Islet precursor cell (in vitro differentiated cells): ENCODE measurements at places on chromosomes 13 and 19.

GRCh38 chr13:75494491-75494890 lies 12.5 kb upstream of the TBC1D4 start:
- DNase-seq: no peak

DNA sequence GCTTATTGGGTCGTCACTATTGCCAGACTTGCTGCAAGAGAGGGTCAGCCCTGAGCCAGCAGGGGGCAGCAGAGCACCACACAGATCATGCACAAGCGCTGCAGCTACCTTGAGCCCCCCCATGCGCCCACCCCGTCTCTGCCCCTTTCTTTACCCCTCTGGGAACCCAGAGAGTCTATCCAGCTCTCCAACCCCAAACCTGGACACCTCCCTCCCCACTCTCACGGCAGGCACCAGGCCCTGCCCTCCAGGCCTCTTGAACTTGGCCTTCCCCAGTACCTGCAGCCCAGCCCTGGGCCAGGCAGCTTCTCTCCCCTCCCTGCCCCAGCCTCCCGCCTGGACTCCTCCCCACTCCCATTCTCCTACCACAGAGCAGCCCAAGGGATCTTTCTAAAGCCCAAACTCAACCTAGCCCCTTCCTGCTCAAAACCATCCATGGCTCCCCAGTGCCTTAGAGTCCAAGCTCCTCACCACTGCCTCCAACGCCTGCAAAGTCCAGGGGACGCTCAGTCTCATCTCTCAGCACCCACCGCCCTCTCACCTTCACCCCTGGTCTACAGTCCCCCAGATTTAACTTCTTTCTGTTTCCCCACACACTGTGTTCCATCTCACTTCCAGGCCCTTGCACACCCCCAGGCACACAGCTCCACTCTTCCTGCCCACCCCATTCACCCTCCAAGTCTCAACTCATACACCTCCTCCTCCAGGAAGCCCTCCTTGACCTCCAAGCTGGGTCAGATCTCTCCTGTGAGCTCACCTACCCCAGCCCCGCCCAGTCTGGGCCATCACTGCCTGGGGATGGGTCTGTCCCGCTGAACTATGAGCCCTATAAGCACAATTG lies 9.4 kb upstream of the CEACAM16 start:
- DNase-seq: peak; percentile 83

DNA sequence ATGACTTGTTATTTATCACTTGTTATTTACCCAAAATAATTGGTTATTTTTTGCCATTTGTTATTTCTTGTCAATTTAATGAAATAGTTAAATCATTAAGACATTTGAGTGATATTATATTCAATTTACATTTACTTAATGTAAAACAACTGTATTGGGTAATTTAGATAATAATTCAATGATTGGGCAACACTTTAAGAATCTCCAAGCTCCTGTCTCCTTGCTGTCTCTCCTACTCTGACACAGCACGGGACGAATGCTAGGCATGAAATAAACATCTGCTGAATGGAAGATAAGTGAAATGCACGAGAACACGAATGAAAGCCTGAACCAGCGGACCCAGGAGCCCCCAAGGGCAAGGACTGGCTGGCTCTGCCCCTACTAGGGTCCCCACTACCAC lies 5.7 kb upstream of the PPP6R1 start:
- no peak for DNase-seq

- no peak for DNase-seq
These were observed 72.2 kb downstream of the UFM1 start for GRCh38 chr13:38421590-38422560.

GRCh38 chr19:1471515-1472160 lies 7.4 kb downstream of the C19orf25 start:
- no peak for DNase-seq

DNA sequence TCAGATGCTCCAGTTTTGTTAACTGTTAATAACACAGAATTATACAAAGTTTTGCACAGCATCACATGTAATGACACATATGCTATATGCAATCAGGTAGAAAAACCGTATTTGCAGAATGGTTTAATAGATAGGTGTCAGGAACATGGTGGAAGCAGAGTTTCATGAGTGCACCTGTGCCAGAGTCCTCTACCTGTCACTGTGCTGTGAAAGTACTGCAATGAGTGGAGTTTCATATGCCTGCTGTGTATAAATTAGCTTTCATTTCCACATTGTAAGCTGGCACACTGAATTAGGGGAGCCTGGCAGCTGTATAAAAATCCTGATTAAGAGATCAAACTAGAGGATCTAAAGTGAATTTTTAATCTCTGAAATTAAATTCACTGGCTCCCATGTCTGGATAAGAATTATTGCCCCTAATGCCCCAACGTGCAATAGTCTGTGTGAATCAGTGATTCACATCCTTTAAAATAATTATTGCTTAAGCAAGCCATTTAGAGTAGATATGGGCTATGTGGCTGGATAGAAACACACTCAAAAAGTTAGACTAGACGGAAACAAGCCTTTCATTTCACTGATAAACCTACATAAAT lies 8.5 kb upstream of the EEF1AKMT1 start:
- no peak for DNase-seq

DNA sequence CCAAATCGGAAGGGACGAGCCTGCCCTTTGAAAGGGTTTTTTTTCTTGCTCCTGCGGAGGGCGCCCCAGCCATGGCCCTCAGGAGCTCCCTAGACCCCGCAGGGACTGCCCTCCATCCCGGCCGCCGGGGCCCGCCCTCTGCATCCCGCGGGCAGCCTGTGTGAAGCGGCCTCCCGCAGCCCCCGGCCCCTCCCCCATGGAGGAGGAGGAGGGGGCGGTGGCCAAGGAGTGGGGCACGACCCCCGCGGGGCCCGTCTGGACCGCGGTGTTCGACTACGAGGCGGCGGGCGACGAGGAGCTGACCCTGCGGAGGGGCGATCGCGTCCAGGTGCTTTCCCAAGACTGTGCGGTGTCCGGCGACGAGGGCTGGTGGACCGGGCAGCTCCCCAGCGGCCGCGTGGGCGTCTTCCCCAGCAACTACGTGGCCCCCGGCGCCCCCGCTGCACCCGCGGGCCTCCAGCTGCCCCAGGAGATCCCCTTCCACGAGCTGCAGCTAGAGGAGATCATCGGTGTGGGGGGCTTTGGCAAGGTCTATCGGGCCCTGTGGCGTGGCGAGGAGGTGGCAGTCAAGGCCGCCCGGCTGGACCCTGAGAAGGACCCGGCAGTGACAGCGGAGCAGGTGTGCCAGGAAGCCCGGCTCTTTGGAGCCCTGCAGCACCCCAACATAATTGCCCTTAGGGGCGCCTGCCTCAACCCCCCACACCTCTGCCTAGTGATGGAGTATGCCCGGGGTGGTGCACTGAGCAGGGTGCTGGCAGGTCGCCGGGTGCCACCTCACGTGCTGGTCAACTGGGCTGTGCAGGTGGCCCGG lies 815 bp downstream of the MAP3K10 start:
- peak; percentile 76 for DNase-seq

- DNase-seq: no peak
These were observed 23.8 kb upstream of the C13orf42 start for GRCh38 chr13:51134763-51135365.

DNA sequence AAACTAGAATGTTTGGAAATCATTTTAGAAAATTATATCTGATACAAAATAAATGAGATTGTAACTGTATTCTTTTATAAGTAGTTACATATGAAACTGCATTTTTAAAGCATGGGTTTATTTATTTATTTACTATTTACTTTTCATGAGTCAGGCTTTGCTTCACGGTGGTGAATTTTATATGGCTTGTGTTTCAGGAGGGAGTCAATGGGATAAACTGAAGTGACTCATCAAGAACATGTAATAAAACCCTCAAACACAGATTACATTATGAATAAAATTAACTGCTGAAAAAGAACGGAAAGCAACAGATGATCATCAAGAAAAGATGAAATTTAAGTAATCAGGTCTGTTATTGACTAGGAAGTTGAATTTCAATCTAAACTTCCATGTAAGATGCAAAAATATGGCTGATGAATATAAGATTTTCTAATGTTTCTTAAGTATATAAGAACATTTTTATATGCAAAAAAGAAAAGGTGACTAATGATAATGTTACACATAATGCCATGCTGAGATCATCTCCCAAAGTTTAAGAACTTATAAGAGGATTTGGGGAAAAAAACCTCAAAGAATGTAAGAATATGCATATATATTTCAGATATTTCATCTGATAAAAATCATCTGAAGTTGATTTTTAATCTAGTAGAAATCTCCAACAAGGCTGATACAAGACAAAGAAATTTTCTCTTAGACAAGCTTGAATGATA lies 383.6 kb downstream of the SLITRK1 start:
- no peak for DNase-seq

GRCh38 chr19:6021878-6022569 lies 44.1 kb upstream of the RANBP3 start:
- peak; percentile 88 for DNase-seq

- no peak for DNase-seq
These were observed 17.5 kb upstream of the EHD2 start for GRCh38 chr19:47695533-47696262.

- no peak for DNase-seq
These were observed 1.4 kb upstream of the ERFL start for GRCh38 chr19:41929536-41930071.
